ENCODE measurements at places on chromosomes 7 and 10.

- no peak for DNase-seq
Measured at GRCh38 chr10:131911451-131911850, 10.6 kb downstream of the PPP2R2D start.

DNA sequence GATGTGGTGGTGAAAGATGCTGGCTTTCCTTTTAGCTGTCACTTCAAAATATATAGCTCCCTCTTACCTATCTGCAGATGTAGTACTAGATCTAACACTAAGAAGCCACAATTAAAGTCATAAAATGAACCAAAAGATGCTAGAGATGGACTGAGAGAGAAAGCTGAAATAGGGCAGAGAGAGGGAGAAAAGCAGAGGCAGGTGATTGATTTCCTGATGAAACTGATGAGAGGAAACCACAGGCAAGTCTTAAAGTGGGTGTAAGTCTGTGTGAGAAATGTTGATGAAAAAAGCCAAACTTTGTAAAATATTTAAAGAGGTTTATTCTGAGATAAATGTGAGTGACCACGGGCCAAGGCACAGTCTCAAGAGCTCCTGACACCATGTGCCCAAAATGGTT is 194.3 kb upstream of the MBL2 start:
- no peak for DNase-seq

DNA sequence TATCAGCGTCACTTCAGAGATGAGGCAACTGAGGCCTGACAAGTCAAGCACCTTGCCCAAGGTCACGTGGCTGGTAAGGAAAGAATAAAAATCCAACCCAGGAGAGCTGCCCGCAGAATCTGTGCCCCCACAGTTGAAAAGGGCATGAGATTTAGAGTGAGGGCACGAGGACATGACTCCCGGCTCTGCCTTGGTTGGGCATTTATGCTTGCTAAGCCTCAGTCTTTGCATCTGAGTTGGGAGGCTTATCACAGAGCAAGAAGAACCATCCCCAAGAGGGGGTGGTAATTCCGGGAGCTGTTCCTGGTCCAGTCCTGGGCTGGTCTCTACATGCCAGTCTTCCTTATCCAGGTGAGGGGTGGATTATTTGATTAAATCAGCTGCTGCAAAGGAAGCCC is 37.3 kb downstream of the PLPP4 start:
- DNase-seq = no peak

DNA sequence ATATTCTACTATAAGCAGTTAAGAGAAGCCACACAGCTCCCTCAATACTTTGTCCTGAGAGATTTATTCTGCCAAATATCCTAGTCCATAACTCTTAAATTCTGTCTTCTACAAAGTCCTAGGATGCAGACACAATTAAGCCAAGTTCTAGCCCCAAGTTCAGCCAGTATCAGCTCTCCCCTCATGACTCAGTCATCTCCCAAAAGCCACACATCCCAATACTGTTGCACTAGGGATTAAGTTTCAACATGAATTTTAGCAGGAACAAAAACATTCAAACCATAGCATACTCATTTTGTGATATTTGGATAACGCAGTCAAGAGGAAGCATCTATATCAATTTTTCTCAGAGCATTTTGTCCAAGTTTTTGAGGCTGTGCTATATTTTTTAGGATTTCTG is 277.4 kb downstream of the FZD1 start:
- DNase-seq = no peak

- DNase-seq = no peak
Measured at GRCh38 chr7:123924941-123925340, at the start of gene SPAM1. TSS of gene SPAM1 (plus strand) at chr7:123925241. CDS start at chr7:123953571, 28,330 bp downstream.

DNA sequence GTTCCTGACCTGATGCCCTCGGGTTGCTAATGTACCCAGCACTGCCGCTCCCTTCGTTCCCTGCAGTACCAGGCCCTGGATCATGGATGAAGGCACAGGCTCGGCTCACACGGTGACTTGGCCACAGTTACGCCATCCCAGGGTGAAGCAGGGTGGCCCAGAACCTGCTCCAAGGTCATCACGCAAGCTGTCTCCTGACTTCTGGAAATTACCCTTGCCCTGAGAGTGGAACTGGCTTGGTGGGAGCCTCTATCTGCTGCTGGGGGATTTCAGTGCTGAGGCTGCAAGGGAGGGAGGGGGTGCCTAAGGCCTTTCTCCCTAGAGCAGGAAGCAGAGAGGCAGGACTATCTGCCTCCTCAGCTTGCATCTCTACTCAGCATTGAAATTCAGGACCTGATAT is 36.6 kb downstream of the FIGNL1 start:
- no peak for DNase-seq

DNA sequence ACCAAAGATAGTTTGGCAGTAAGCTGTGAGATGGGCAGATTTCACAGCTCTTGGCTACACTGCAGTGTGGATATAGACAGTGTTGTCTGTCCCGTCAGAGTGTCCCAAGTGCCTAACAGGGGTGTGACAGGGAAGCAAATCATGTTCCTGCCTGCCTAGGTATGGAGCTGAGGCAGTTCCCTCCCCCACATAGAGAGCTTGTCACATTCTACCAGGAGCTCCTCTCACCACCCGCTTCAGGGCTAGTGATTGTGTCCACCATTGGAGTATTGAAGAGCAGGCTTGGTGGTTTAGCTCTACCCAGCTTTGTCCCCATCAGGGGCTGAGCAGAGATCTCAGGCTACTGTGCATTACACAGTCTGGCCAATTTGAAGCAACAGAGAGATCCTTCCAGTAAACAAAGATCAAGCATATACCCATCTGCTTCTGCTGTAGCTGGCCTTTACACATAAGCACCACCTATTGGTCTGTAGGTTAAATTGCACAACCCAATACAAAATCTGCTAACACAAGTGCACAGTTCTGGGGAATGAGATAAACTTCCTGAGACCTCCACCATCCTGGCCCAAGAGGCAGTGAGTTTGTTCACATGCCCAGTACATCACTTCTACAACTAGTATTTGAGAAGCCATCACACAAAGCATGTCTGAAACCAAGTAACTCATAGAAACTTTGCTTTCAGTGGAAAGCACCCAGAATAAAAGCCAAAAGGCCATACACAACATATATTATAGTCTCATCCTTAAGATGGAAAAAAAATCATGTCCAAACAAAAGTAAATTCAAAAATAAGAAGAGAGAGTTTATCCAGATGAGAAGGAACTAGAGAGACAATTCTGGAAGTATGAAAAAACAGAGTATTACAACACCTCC is 67.3 kb downstream of the GLCCI1 start:
- no peak for DNase-seq

DNA sequence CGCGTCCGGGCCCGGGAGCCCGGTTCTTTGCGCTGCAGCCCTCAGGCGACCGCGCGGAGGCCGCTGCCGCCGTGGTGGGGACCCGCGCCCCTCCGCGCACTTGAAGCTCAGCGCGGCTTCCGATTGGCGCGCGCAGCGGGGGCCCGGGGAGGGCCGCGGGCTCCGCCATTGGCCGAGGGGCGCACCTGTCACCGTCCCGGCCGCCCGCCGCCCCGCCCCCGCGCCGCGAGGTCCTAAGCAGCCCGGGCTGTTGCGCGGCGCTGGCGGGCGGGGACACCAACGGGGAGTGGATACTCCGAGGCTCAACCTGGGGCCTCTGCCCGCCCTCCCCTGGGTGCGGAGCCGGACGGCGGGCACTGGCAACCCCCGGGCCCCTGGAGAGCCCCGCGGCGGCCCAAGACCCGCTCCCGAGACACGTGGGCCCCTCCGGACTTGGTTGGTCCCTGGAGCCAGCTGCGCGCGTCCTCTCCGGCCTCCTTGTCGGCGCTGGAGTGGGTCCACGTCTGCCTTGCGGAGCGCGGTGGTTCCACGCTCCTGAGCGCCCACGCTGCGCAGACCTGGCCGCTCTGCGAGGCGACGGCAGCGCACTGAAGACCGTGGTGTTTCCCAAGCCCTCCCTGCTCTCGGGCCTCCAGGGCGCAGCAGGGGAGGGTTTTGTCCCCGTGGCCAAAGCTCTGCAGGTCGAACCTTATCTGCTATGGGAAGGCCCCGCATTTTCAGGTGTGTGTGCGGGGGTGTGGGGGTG is at the start of gene MNX1:
TSS of gene MNX1 (minus strand) at position 76 of the 745 bp plus-strand sequence. CDS start 313 bp downstream, outside the sequence.
- peak; percentile 51 for DNase-seq

GRCh38 chr10:125707541-125708468 is 11.7 kb upstream of the EDRF1 start:
- no peak for DNase-seq

- no peak for DNase-seq
Measured at GRCh38 chr7:56124981-56125380, 8.8 kb upstream of the NUPR2 start.

- peak; percentile 11 for DNase-seq
Measured at GRCh38 chr10:88831709-88832108, 19.9 kb downstream of the ANKRD22 start.

GRCh38 chr10:133194151-133194550 is 34.1 kb downstream of the KNDC1 start:
- no peak for DNase-seq

- DNase-seq = no peak
Measured at GRCh38 chr10:3700531-3701076, 84.4 kb downstream of the KLF6 start.

DNA sequence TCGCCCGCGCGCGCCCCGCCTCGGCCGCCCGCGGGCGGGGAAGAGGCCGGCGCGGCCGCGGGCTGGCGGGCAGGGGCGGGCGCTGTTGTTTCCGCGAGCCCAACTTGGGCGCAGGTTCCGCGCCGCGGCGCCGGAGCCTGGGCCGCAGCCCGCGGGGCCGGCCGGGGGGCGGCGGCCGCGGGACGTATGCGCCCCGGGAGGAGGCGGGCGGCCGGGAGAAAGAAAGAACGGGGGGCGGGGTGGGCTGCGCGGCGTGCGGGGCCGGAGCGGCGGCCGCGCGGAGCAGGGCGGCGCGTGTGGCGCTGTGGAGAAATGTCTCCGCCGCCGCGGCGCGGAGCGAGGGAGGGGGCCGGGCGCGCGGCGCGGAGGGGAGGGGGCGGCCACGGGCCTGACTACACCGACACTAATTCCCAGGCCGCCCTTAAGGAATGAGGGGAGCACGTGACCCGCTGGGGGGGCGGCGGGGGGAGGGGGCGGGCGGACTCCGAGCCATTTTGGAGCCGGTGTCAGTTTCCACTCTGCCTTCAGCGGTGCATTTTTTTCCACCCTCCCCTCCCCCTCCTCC is at the start of gene BMI1:
TSS of gene BMI1 (plus strand) at position 509 of the 565 bp plus-strand sequence. CDS start 5,351 bp downstream, outside the sequence.
- peak; percentile 72 for DNase-seq

- DNase-seq = no peak
Measured at GRCh38 chr7:11625669-11626068, 206.3 kb downstream of the THSD7A start.

DNA sequence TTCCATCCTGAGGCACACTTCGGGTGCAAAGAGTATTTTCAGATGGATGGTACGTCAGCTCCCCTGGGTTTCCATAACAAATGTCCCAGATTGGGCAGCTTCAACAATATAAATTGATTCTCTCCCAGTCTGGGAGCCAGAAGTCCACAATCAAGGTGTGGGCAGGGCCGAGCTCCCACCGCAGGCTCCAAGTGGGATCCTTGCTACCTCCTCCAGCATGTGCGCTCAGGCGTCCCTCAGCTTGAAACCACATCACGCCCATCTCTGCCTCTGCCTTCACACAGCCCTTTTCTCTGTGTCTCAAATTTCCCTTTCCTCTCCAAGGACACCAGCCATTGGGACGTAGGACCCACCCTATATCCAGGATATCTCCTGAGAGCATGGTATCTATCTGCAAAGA is 153.5 kb downstream of the DIP2C start:
- DNase-seq = no peak

- DNase-seq = no peak
Measured at GRCh38 chr7:108385834-108386422, 70.3 kb downstream of the NRCAM start.

- no peak for DNase-seq
Measured at GRCh38 chr7:155746188-155746587, 66.1 kb downstream of the SHH start.

GRCh38 chr7:84970670-84971069 is 216.2 kb downstream of the SEMA3D start:
- no peak for DNase-seq

DNA sequence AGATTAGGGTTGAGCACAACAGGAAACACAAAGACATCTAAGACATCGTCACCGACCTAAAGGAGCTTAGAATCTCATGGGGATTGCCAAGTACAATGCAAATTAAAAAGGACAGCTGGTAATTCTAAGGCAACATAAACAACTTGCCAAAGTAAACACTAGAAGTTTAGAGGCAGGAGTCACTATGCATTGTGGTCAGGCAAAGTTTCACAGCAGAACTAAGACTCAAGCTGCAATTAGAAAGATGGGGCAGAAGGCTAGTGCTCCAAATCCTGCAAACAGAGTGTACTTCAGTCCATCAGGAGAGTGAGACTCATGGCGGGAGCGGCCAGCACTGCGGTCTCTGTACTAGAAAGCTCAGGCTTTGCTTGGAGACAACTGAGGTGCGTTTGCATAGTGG is 52.7 kb downstream of the HIPK2 start:
- DNase-seq = no peak

DNA sequence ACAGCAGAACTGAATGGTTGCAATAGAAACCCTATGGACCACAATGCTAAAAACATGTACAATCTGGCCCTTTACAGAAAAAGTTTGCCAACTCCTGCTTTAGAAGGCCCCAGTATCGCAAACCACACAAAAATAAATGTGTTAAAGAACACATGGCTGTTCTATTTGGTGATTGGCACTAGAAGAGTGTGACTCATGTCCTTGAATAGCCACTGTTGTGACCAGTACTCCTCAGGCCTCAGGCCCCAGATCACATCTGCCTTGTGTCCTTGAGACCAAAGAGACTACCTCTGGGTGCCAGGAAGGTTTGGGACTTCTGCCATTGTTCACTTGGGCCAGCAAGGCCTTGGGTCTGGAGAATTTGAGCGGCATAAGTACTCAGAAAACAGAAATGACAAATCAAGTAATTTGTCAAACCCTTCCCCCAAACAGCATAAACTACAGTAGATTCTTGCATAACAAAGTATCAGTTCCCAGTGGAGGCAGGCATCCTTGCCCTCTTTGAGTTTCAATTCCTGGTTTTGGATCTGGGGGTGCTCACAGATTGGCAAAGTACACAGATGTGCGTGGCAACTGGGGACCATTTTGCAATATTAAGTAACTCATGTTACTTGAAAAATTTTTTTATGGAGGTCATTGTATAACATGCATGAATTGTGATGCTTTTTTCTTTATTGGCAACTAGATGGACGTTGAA is 50.2 kb downstream of the MTURN start:
- DNase-seq = no peak

DNA sequence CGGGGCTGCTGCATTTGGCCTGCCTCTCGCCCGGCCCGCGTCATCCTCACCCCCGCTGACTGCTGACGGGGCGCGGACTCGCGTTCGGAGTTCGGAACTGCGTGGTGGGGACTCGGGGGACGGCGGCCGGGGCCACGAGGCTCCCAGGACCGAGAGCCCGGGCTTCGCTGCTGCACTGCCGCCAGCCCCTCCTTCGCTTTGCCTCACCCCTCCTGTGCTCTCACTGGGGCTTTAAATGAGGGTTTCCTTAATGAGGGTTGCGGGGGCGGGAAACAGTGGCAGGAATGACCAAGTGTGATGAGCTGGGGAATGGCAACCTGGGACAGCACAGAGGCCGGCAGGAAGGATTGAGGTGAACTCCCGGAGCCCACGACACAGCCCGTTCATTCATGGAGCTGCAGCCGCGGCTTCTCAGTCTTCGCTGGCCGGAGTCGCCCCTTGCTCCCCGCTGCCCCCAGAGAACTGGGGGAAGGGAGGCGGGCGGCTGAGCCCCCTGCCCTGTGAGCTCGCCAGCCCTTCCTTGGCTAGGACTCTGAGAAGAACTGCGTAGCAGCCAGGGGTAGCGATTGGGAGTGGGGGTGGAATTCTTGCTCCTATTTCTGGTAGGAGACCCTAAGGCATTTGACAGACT is 1.5 kb upstream of the LRRC4 start:
- DNase-seq = peak; percentile 18

All from stimulated activated CD4-positive, alpha-beta T cell treated with anti-CD3 and anti-CD28 coated beads, Interleukin-4, amount 100 ng/mL, for 1 hour (primary cell).